Dermis lymphatic vessel endothelial cell (primary cell): ENCODE measurements at places on chromosomes 13 and 19. TPM values are rescaled to one million over a fixed set of nuclear protein-coding genes. Genes with fewer than 3 reads are reported as not detected.

Gene RGS9BP
- total RNA-seq: 0.98 and 1.1 TPM in 2 replicates

Gene MCEMP1
- total RNA-seq: not detected in 2 replicates

Gene TEX29
- not detected in 2 replicates for total RNA-seq

Gene PNMA8A
- total RNA-seq: 0.52 TPM in 1 of 2 replicates, not detected in the other

Gene ZNF626
- 8.1 and 12.6 TPM in 2 replicates for total RNA-seq

Gene TPRX1
- total RNA-seq: not detected in 2 replicates

Gene NTN5
- total RNA-seq: not detected in 2 replicates

Gene PGPEP1
- total RNA-seq: 19.6 and 21.7 TPM in 2 replicates

Gene TLE5
- total RNA-seq: 93.0 and 114 TPM in 2 replicates

Gene AMER2
- total RNA-seq: not detected in 2 replicates

Gene OR7C1
- not detected in 2 replicates for total RNA-seq

Gene TMEM150B
- total RNA-seq: not detected in 2 replicates

Gene NLRP4
- total RNA-seq: not detected in 2 replicates

Gene ALOX5AP
- 0.11 TPM in 1 of 2 replicates, not detected in the other for total RNA-seq

Gene FFAR2
- not detected in 2 replicates for total RNA-seq

Gene CRLF1
- not detected in 2 replicates for total RNA-seq

Gene CEACAM6
- not detected in 2 replicates for total RNA-seq

Gene MATK
- total RNA-seq: 0.34 and 2.3 TPM in 2 replicates

Gene RNF225
- total RNA-seq: 0.09 TPM in 1 of 2 replicates, not detected in the other

Gene DHDH
- total RNA-seq: not detected in 2 replicates

Gene CD37
- total RNA-seq: not detected in 2 replicates

Gene PDE4C
- 0.09 TPM in 1 of 2 replicates, not detected in the other for total RNA-seq

Gene EXOC3L2
- 0.54 and 1.3 TPM in 2 replicates for total RNA-seq

Gene GAPDHS
- total RNA-seq: 0.09 TPM in 1 of 2 replicates, not detected in the other

Gene ATP1A3
- not detected in 2 replicates for total RNA-seq

Gene SULT2A1
- total RNA-seq: not detected in 2 replicates

Gene NPAS1
- under 0.01 TPM in 1 of 2 replicates, not detected in the other for total RNA-seq

Gene DCT
- total RNA-seq: not detected in 2 replicates

Gene ZNF112
- 6.1 and 8.9 TPM in 2 replicates for total RNA-seq

Gene BORA
- 2.8 and 3.4 TPM in 2 replicates for total RNA-seq

Gene NLRP11
- total RNA-seq: under 0.01 and 0.11 TPM in 2 replicates

Gene OSCAR
- total RNA-seq: not detected in 2 replicates

Gene LILRB1
- total RNA-seq: under 0.01 TPM in 2 replicates

Gene C19orf67
- not detected in 2 replicates for total RNA-seq

Gene KLK7
- total RNA-seq: not detected in 2 replicates

Gene ODAD3
- under 0.01 and 0.09 TPM in 2 replicates for total RNA-seq

Gene MEDAG
- total RNA-seq: 39.4 and 66.5 TPM in 2 replicates

Gene TUBA3C
- not detected in 2 replicates for total RNA-seq
